ENCODE measurements at places on chromosomes 1 and 21. TPM values are rescaled to one million over a fixed set of nuclear protein-coding genes. Genes with fewer than 3 reads are reported as not detected.

EXO1 gene
- total RNA-seq: 6.3 TPM

IGSF5 gene
- not detected for total RNA-seq

KIF26B gene
- under 0.01 TPM for total RNA-seq

CBR1 gene
- total RNA-seq: 185 TPM
